AG04449 (cell line): ENCODE measurements at places on chromosomes 13 and 19.

DNA sequence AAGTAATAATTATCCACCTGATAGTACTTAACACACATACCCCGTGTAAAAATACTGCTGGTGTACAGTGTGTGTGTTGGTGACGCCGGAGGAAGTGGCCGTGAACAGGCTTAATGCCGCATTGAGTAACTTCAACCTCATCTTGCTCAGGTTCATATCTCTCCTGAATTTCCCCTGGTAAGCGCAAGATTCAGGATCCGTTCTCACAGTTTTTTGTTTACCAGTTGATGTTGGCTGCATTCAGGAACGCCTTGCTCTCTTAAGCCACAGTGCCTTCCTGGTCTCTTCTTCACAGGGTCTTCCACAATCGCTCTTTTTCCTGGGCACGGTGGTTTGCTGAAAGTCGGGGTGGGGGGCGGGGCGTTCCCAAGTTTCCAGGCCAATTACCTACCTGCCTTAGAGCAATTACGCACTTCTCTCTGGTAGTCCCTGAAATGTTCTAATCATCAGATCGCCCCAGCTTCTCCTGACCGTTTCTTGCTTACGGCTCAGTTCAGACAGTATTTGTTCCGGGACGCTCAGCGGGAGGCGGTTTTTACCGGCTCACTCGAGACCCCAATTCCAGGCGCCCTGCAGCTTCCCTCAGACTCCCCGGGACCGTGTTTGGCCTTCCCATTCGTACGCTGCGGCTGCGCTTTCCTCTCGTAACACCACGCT lies 706 bp upstream of the DNAJC3 start:
- DNase-seq = no peak

DNA sequence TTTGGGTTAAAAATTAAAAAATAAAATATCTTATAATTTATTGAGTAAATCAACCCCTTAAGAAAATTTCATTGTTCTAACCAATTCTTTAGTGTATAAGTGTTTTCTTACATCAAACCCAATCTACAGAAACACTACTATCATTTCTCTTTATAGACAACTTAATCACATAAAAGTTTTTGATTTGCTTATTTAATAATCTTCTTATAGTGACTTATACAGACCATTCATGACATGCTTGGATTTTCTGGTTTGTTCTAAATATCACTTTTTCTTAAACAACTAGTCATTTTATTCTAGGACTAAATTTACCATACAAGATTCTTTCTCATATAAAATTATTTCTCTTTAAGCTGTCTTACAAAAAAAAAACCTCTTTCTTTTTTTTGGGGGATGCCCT lies 27.3 kb upstream of the ZSCAN5A start:
- DNase-seq = no peak

DNA sequence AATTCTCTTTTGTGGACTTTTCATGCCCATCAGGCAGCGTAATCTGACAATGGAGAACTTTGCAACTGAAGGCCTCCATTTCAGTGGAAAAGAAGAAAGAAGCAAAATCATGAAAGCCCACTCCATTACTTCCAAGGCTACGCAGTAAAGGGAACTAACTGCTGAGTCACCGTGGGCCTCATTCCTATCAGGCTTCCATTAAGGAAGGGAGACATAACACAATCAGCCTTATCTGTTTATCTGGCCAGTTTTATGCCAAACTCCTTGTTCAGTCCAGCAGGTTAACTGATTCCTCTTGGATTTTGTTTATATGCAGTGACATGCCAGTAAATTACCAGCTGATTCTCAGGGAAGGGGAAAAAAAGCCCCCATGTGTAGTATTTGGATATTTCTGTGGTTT lies 56.8 kb upstream of the KATNAL1 start:
- no peak for DNase-seq

DNA sequence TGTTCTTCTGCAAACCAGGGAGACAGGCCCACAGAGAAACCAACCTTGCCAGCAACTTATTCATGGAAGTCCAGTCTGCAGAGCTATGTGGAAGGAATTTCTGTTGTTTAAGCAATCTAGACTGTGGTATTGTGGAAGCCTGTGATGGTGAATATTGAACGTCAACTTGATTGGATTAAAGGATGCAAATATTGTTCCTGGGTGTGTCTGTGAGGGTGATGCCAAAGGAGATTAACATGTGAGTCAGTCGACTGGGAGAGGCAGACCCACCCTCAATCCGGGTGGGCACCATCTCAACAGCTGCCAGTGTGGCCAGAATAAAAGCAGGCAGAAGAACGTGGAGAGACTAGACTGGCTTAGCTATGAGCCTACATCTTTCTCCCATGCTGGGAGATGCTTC lies 606.0 kb downstream of the EFNB2 start:
- DNase-seq = no peak

DNA sequence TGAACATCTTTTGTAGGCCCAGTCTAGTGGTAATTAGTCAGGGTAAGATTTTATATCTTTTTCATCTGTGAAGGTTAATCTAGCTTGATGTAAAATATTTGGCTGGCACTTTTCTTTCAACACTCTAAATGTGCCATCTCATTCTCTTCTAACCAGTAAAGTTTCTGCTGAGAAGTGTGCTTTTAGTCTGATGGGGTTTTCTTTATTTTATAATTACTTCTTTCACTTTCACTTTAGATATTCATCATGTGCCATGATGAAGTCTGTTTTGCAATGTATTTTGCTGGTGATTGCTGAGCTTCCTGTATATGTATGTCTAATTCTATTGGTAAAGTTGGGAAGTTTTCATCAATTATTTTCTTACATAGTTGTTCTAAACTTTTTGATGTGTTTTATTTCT lies 31.9 kb downstream of the ZNF726 start:
- DNase-seq = no peak

DNA sequence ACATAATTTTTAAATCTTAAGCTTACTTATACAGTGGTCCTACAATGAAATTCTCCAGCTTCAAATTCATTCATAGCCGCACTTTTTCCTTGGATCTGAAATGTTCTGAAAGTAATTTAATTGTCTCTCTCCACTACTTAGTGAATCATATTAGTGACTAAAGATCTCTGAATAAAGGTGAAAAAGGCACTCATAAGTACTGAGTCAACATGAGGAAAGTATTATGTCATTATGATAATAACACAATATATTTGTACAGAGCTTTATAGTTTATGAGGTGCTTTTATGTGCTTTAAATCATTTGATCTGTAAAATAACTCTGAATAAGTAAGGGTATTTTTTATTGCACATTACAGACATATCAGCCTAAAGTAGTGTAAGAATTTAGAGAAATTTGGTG lies 628.2 kb upstream of the SLITRK5 start:
- DNase-seq = no peak

DNA sequence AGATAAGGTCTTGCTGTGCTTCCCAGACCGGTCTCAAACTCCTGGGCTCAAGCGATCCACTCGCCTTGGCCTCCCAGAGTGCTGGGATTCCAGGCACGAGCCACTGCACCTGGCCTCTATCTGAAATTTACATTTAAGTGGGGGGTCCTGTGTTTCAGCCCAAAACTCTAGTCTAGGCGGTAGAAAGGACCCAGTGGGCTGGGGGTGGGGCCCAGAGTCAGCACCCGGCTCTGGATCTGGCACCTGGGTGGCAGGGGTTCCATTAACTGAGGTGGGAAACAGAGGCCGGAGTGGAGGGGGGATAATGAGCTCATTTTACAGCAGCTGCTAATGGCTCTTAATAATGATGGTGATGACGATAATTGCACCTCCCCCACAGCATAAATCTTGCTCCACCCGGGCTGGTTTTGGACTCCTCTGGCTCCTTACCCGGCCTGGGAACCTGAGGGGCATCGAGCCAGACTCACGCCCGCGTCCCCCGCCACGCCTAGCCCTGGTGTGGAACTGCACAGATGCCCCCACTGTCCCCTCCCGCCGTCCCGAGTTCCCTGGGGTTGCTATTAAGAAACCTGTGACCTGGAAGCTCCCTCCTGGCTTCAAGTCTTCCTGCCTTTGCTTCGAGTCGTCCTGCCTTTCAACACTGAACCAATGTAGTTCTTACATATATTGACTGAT lies 17.8 kb upstream of the KLF2 start:
- no peak for DNase-seq

DNA sequence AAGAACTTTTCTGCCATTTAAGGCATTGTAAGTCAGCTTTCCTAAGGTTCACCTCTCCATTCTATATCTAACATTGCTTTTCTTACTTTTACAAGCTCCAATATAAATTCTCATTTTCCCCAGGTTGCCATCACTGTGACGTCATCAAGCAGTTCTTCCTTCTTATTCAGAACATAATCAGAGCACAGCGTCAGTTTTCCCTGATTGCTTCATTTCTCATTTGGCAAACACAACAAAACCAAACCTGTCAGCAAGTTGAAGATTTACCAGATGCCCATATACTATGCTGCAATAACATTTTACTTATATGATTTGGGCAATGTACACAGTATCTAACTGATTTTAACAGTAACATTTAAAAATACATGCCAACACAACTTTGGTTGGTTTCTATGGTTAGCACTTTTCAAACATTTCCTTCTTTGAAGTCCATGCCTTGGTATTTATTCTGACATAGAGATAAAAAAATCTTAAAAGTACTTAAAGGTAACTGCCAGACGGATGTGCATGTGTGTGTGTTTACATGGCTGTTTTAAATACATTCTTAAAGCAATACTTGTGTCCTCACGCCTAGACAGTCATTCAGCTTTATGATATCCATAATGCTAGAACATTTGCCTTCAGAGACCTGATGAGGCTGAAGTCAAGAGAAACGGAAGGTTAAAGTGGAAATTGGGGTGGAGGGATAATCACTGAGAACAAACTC lies 264.0 kb downstream of the KLF12 start:
- DNase-seq = peak; percentile 9

DNA sequence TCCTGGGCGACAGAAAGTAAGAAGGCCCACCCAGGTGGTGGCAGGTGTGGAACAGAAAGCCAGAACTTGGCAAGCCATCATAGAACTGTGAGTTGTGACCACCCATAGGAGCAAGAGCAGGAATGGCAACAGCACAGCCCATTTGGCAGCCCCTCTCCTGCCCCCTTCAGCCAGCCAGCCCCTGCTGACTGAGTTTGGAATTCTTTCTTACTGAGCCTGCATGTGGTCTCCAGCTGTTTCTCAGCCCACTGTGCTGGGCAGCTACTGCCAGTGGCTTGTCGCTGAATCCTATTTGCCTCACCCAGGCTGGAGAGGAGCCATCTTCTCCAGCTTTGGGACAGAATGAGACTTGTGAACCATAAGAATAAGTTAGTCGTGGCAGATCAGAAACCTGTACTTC lies 28.3 kb downstream of the CNMD start:
- DNase-seq = no peak

DNA sequence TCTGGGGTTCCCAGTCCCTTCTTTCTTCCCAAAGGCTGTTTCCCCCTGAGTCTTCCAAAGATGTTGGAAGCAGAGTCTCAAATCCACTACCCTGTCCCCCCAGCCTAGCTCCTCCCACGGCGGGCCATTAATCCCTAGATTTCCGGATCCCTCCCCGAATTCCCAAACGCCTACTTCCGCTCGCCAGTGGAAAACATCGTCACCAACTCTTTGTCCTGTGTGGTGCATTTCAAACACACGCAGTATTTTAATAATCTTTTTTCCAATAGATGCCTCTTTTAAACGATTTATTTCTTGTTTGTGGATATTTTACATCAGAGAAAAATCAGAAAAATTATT lies 610 bp downstream of the ZNF791 start:
- DNase-seq = no peak

DNA sequence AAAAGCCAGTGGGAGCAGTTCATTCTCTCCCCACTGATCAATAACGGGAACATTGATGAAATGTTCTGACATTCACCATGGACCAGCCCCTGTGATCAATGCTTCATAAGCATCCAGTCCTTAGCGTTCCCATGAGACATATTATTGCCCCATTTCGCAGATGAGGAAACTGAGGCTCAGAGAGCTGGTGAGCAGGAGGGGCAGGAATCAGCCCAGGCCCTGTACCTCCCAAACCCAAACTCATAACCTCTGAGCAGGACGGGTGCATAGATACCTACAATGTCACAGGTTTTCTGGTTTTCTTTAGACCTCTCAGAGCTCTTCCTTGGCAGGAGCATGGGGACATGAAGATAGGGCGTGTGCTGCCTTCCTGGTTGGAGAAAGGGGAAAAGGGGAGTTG lies 2.1 kb downstream of the MCOLN1 start:
- no peak for DNase-seq

DNA sequence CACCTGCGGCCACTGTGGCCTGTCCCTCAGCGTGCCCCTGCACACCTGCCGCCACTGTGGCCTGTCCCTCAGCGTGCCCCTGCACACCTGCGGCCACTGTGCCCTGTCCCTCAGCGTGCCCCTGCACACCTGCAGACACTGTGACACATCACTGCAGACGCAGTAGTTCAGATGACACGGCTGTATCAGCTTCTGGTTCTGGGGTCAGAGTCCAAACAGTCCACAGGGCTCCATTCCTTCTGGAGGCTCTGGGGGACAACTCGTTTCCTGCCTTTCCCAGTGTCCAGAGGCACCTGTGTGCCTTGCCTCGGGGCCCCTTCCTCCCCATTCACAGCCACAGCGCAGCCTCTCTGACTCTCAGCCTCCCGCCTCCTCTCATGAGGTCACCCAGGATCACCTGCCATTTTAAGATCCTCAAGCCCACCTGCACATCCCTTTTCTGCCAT lies 5.5 kb downstream of the SF3A2 start:
- no peak for DNase-seq

DNA sequence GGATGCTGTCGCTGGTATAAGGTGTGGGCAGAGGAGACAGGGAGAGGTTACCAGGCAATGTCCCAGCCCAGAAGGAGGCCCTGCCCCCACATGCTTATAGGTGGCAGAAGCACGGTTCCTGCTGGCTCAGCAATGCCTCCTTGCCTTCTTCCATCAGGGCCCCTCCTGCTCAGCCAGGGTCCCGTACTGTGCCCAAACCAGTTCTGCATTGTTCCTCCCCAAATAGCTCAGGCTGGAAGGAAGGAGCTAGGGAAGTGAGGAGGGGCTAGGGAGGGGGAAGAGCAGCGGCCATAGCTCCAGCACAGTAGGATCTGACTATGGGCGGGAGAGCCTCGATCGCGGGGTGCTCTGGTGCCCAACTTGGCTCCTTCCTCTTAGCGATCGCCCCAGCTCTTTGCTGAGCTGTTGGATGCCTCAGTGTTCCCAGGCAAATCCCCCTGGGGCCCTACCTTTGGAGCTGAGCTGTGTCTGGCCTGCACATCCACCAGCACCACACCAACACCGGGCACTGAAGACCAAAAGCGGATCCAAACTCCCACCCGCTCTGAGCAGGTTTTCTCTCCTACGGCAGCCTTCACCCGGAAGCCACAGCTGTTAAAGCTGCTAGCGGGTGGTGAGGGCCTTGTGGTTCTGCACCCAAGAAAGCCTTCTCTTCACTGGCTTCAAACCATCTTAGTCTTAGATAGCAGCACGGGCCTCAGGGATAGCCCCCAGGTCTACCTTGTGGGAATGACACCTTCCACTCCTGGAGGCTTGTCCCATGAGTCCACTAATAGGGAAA lies 32.1 kb upstream of the PEPD start:
- DNase-seq = no peak

- no peak for DNase-seq
Measured at GRCh38 chr13:113920606-113921286, 53.1 kb downstream of the C13orf46 start.

DNA sequence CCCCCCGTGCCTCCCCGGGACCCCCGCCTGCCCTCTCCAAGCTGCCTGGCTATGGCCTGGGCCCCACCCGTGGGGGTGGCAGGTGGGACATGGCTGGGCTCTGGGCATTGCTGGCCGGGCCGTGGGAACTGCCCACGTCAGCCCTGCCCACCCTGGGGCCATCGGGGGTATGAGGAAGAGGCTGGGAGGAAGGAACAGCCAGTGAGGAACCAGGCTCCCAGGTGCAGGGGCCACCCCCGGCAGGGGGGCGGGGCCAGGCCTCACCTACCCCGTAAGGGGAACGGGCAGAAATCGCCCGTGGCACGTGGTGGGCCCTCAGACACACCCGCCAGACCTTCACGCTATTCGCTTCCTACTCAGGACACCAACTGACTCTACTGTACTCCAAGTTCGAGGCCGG lies 22.4 kb downstream of the TCF3 start:
- no peak for DNase-seq
